ENCODE measurements at places on chromosomes 3 and 15.

DNA sequence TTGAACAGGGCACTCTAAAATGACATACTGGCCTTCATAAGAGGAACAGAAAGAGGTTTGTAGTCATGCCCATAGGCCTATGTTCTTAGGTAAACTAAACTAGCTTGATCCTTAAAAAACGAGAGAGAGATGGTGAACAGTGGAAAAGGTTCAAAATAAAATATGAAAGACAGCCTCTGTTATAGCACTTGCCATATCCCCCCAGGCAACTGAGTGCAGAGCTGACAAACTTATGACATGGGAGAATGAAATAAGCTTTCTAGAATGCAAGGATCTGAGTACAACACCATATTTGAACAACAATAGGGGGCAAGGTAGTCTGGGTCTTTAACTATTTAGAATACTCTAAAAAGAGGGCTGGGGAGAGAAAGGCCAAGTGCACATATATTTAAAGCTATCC is 700.6 kb upstream of the CFAP20DC start:
- no peak for DNase-seq

DNA sequence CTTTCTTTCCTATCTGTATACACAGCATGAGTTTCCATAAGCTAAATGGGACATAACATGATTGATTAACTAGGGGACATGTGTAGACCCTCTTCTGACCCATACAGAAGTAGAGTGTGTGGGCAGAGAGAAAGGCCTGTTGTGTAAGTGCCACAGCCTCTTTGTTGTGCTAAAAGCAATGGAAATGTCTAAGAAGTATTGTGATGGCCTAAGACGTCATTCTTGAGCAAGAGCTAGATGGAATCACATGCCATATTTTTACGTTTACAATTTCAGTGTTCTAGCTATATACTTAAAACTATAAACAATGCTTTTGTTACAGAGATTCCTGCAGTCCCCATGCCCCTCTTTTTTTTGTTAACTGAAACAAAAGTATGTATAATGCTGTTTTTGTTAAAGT is 61.9 kb downstream of the CD47 start:
- DNase-seq: no peak

DNA sequence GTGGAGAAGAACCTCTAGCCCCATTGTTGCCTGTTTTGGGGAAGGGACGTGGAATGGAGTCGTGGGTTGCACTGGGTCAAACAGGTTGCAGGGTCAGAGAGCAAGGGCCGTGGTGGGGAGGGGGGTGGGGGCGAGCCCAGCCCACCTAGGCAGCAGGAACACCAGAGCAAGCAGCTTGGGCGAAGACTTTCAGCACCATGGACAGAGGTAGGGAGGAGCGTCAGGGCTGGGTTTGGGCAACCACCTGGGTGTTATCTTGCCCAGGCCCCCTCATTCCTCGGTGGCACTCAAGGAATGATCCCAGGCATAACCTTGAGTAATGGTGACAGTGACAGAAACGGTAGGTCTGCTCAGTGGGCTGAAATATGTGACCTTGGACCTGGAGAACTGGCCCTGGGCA is 45.9 kb upstream of the TMEM115 start:
- no peak for DNase-seq

DNA sequence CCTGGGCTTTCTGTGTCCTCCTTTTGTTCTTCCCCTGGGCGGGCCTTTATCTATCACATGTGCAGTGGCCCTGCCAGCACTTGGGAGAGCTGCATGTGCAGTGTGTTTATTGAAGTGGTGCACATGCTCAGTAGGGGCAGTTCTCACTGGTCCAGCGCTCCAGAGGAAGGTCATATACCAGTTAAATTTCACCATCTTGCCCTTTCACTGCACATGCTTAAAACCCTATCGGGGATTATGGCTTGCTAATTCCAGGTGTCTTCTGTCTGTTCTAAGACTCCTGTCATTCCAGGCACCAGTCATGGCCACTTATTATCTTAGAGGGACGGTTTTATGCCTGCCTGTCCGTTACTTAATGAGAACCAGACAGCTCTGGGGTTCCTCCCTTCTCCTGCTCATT is 52.2 kb downstream of the ROPN1B start:
- no peak for DNase-seq

- DNase-seq: no peak
Observed at GRCh38 chr3:150309557-150309956, 98.5 kb upstream of the TSC22D2 start.

GRCh38 chr3:33826206-33826605 is 27.8 kb downstream of the PDCD6IP start:
- DNase-seq: no peak

DNA sequence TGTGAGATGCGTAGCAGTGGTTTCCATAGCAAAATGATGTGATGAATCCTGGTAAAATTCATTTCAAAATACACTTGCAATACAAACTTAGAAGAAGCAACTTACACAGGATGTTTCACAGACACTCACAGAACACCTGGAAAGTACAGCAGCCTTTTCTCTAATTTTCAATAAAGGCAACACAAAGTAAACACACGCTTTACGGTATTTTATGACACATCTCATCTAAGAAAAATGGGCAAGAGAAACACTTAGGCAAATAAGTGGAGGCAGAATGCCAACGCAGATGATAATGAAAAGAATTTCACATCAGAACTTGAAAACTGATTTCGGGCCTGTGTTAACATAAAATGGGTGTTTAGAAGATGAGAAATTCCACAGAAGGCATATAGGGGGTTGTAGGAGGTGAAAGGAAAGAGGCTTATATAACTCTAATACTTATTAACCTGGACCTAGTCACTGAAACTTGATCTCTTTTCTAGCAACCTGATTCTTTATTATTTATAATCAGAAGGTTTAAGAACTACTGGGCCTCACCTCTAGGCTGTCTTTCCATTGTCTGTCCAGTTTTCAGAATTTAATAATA is 25.6 kb upstream of the MAP3K13 start:
- DNase-seq: no peak

DNA sequence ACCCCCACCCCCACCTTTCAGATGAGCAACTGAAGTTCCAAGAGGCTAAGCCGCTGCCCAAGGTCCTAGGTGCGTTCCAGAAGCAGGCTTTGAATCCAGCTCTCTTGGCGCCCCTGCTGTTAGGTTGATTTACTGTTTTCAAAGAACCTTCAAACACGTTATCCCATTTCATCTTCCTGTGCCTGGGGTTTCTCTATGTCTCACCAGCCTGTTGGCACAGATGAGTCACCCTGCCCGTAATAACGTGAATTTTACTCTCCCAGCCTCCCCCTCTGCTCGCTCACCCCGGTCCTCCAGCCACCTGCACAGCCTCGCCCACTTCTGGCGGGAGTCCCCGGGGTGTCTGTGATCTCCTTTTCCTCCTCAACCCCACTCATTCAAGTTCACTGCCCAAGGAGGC is 13.0 kb upstream of the TSEN2 start:
- no peak for DNase-seq
